ENCODE measurements at places on chromosomes 12 and 14. TPM values are rescaled to one million over a fixed set of nuclear protein-coding genes. Genes with fewer than 3 reads are reported as not detected.

- no peak for DNase-seq
These were observed 41.0 kb downstream of the RPGRIP1 start for GRCh38 chr14:21320913-21321312.

DNA sequence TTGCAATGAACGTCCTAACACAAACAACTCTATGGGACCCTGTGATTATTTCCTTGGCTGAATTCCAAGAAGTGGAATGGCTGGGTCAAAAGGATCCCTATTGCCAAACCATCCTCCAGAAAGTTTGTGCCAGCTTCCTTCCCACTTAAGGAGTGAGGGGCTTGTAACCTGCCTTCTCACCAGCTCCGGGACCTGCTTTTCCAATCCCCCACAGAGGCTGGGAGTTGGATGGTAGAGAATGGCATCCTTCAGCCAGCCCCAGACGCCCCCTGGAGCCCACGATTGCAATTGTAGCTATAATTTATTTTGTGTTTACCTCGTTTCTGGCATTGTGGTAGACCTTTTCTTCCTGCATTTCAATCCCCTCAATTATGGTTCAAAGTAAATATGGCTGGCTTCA, 9.7 kb upstream of the ZDHHC22 start:
- no peak for DNase-seq

- DNase-seq, result peak; percentile 73
These were observed 10.5 kb downstream of the PALS1 start for GRCh38 chr14:67251573-67252226.

- peak; percentile 17 for DNase-seq
These were observed 25.5 kb downstream of the ATF7 start for GRCh38 chr12:53600490-53601295.

DNA sequence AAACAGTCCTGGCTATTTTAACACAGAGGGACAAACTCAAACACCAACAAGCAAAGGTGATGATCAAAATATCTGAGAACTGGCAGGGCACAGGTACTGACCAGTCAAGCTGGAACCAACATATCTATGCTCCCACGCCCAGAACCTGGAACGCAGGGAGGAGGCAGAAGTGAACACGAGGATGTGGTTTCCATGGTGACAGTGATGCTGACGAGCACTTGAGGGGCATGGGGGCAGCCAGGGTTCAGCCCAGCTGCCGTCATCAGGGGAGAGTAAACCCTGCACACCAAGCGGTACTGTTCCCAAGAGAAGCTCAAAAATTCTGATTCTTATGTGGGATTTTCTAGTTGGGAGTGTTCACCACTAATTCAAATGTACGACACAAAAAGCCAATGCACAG, 113.6 kb upstream of the SFSWAP start:
- no peak for DNase-seq

- DNase-seq, result no peak
These were observed 207.6 kb downstream of the EMP1 start for GRCh38 chr12:13404111-13404628.

DNA sequence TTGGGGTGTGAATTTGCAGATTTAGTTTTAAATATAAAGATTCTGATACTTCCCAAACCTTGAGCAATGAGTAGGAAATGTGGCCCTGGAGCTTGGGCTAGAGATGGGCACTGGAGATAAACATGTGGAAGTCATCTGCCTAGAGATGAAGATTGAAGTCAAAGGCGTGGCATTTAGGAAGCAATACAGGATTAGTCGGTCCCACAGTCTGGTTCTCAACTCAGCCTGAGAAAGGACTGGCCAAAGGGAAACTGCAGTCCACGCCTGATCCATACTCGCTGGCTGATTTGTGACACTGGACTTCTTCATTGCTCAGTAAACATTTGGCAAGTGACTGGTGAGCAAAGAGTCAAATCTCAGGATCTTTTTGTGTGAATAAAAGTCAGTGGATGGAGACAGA, 268.2 kb upstream of the ATP2B1 start:
- DNase-seq, result no peak

DNA sequence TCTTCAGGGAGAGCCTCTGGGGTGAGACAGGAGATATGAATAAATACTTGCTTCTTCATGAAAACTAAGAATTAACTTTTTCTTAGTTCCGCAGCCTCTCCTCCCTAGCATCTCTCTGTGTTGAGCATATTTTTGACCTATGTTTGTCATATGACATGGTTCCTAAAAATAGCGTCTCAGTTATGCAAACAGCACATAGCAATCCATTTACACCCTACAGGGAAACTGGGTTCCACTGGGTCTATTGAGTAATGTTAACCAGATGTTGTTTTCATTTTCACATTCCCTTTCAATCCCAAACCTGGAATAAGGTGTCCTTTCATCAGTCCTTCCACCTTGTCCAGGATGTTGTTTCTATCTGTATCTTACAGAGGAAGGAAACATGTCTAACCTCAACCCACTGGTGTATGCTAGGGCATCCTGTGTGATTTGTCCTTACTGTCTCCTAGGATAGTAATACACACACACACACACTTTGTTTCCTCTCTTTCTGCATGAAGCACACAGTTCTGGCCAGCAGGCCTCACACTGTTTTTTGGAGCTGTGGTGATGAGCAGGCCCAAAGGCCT, 1543.5 kb downstream of the AACS start:
- no peak for DNase-seq

GRCh38 chr14:60657456-60658210, 8.4 kb upstream of the SIX1 start:
- DNase-seq, result peak; percentile 72

- DNase-seq, result peak; percentile 53
These were observed 137.7 kb downstream of the SPTSSA start for GRCh38 chr14:34324363-34324795.

DNA sequence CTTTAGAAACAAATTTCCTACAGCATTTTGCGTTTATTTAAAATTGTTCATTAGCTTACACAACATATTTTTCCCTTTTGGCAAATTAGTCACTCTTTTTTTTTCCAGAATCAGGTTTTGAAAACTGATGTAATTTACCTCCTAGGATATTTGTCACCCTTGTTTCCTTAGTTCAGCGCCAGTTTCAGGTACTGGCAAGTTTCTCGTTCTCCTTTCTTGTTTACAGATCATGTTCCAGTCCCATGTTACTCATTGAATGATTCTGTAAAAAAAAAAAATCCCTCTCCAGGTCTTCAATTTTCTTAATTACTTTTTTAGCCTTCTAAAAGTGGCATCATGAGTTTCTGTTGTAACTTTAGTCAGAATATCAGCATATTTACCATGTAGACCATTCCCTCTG, 2.7 kb downstream of the PPP4R4 start:
- DNase-seq, result no peak

DNA sequence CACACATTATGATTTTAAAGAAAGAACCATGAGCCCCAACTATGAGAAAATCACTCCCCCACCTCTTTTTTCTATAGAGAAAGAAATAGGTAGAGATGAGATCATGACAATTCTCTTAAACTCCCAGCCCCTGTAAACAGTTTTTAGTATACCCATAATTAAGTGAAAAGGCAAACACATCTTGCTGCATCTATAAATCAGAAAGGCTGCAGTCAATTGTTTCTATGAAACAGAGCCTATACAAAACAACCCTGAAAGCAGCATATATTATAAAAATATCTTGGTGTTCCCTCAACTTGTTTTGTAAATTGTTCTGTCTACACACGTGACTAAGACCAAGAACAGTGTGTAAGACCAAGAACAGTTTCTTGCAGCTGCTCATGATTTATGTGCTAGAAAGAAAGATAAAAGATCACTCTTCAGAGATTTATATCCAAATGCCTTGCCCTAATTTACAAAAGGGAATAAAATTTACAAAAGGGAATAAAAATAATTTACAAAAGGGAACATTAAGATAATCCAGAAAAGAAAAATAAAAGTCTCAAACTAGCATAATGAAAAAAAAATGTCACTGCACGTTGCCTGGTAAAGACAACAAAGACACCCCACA, 4.8 kb downstream of the KITLG start:
- DNase-seq, result no peak

DNA sequence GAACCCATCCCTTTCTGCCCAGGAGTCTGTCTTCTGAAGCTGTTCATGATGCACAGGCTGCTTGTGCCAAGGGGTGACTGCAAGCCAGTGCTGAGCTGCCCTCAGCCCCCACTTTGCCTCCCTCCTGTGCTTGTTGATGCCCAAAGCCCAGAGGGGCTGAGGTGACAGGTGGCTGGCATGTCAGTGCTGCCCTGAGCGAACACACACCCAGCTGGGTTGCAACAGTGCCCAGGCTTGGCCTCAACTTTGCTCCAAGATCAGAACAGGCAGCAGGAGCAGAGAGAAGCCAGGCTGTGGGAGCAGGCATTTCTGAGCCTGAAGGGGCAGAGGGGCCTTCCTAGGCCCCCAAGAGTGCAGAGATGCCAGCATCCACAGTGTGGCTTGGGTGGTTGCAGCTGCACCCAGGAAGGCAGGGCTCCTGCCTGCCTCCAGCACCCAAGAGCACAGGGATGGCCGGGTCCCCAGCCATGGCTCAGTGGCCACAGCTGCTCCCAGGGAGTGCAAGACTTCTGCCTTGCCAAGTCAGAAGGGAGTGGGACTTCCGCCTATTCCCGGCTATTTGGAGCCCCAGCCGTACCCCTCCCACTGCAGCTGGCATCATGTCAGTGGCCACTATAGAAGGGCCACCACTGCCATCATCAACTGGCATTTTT, 83.1 kb downstream of the SLC16A7 start:
- DNase-seq, result no peak

DNA sequence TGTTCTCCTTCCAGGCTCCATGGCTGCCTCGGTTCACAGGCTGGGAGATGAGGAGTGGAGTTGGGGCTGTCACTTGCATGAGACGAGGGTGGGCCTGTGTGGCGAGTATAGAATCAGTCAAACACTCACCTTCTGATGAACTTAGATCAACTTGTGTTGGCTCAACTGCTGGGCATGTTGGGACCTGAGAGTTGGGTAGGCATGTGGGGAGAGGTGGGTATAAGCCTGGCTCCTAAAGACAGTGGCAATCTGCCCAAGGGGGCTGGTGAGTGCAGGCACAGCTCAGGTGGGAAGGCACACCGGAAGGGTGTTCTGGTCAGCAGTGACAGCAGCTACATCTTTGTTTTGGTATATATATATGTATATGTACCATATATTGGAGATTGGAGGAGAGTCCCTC, 30.1 kb upstream of the TDRD9 start:
- DNase-seq, result no peak

GRCh38 chr14:69664865-69665526, 53.6 kb downstream of the SUSD6 start:
- no peak for DNase-seq

The LARP4 gene
- total RNA-seq, result 46.5 TPM

The PLEKHH1 gene
- total RNA-seq, result 0.05 TPM

The ZNF268 gene
- total RNA-seq, result 31.0 TPM

The E2F7 gene
- total RNA-seq, result 3.9 TPM

The DYRK2 gene
- 89.0 TPM for total RNA-seq
